ENCODE measurements at places on chromosomes 4 and X.
A peak's percentile ranks its signal among the peaks of the same experiment; 100 is the strongest.

- DNase-seq: peak; percentile 29
Observed at GRCh38 chr4:109729718-109730618, at the start of gene PLA2G12A. PLA2G12A (minus strand) TSS chr4:109730070; CDS start chr4:109729809, 261 bp downstream.

DNA sequence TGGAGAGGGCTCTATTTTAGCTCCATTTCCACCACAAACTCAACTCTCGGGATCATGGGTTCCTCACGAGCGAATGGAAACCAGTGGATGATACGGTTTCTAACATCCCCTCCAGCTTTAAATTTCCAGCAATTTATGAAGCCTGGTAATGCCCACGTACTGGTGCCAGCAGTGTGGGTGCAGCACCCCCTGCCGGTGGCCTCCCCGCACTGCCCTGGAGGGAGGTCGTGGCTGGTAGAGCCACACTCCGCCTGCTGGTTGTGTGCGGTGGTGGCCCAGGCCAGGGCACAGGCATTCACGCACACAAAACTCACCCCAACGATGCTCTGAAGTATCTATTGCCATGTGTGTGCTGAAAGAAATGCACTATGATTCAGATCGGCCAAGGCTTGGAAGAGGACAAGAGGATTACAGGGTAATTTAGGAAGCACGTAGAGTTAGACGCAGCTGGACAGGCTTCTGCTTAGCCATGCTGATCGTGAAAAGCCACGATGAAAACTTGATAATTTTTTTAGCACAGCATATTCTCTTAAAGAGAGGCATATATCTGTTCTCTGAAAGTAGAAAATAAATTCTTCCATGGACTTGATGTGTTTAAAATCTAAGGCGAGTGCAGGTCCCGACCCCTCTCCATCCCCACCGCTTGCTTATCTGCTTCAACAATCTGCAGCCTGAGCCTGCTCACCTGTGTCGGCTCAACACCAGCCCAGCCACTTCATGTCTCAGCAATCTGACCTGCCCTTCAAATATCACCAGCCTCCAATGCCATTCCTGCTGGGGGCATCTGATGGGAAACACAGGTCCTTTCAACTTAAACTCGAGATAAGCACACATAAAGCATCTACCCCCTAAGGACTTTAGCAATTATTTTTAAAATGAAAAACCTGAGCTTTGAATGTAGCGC is 59.1 kb downstream of the SCD5 start:
- DNase-seq: peak; percentile 47

- no peak for DNase-seq
Observed at GRCh38 chrX:16711219-16711811, 1.2 kb downstream of the CTPS2 start.

- DNase-seq: no peak
Observed at GRCh38 chrX:139002319-139002718, 290.8 kb upstream of the FGF13 start.

GRCh38 chrX:140088438-140088837 is 123.1 kb upstream of the CXorf66 start:
- DNase-seq: no peak

GRCh38 chrX:130120746-130121504 is 10.6 kb upstream of the ELF4 start:
- no peak for DNase-seq

GRCh38 chr4:56321251-56321650 is 66.0 kb downstream of the AASDH start:
- DNase-seq: no peak

- DNase-seq: no peak
Observed at GRCh38 chr4:41590591-41590990, 52.6 kb downstream of the LIMCH1 start.

GRCh38 chrX:74536152-74536831 is 78.1 kb downstream of the RLIM start:
- DNase-seq: peak; percentile 57

DNA sequence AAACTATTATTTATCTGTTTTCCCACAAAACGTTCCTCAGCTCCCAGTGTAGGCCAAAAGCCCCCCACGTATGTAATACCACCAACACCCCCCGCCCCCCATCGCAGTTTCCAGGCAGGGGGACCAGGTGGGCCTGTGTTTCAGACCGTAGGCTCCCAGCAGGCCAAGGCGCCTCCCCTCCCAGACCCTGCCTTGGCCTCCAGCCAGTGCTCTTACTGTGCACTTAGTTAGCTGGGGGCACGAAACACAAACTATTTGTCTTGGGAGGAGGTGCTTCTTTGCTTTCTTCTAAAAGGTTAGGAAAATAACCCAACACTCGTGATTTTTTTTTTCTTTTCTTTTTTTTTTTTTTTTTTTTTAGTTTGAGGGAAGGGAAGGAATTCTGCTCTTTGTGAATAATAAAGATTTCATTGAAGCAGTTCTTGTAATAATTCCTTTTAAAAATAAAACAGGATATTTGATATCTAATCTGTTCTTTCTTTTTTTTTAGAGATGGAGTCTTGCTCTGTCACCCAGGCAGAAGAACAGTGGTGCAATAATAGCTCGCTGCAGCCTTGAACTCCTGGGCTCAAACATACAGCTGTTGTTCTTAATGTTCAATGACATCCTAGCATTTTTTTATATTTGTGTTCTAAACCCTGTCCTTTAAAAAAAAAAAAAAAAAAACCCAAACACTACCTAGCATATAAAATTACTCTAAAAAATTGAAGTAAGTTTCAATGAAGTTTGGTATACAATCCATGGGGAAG is 83.0 kb upstream of the CLDN34 start:
- no peak for DNase-seq

DNA sequence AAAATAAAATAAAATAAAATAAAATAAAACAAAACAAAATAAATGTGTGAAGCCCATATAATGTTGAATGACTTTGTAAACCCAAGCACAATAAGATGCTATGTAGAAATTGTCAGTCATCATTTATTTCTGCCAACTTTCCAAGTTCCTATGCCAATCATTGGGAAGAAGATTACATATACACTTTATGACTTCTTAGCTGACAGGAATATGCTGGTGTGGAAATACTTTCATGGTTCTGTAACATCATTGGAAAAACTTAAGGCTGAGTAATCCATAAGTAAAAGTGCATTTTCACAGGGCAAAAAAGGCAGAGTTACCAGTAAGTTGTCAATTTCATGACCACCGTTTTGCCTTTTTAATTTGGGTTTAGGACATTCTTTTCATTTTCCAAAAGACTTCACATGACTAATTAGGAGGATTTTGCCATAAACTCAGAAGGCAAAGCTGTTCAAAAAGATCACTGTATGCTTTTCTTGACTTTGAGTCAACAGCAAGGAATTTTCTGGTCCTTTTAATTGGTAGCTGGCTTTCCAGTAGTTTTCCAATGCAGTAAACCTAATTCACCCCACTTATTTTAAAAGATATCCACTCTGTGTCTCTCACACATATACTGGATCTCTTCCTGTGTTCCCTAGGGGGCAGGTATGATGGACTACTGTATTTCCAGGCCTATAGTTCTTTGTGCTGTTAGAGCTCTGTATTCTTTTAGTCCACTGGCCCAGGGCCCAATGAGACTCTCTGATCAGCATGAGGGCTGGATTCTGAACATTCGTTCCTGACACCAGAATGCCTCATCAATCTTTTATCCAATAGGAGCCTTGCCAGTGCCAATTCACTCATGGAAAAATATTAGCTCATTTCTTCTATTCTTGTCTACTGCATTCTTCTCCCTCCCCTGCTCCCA is 26.2 kb upstream of the SCRG1 start:
- no peak for DNase-seq

- no peak for DNase-seq
Observed at GRCh38 chr4:77263247-77263646, 106.2 kb downstream of the CCNG2 start.

- DNase-seq: no peak
Observed at GRCh38 chr4:82499738-82500434, 61.9 kb downstream of the TMEM150C start.

DNA sequence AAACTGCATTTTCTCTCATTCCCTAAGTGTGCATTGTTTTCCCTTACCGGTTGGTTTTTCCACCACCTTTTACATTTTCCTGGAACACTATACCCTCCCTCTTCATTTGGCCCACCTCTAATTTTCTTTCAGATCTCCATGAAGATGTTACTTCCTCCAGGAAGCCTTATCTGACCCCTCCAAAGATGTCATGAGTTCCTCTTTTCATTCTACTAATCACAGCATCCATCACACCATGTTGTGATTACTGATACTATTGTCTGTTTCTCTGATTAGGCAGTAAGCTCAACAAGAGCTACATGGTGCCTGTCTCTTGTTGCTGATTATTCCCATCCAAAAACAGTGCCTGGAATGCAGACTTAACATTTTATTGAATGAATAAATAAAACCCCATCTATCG is 2.9 kb upstream of the AFP start:
- no peak for DNase-seq

- DNase-seq: no peak
Observed at GRCh38 chr4:87241336-87241735, 20.9 kb upstream of the KLHL8 start.

GRCh38 chr4:185534866-185535611 is at the start of gene PDLIM3:
PDLIM3 (minus strand) TSS chr4:185535507; CDS start chr4:185535434, 73 bp downstream.
- no peak for DNase-seq

GRCh38 chr4:153466081-153466948 is at the start of gene TMEM131L:
TMEM131L (plus strand) TSS chr4:153466360; CDS start chr4:153466398, 38 bp downstream.
- no peak for DNase-seq

DNA sequence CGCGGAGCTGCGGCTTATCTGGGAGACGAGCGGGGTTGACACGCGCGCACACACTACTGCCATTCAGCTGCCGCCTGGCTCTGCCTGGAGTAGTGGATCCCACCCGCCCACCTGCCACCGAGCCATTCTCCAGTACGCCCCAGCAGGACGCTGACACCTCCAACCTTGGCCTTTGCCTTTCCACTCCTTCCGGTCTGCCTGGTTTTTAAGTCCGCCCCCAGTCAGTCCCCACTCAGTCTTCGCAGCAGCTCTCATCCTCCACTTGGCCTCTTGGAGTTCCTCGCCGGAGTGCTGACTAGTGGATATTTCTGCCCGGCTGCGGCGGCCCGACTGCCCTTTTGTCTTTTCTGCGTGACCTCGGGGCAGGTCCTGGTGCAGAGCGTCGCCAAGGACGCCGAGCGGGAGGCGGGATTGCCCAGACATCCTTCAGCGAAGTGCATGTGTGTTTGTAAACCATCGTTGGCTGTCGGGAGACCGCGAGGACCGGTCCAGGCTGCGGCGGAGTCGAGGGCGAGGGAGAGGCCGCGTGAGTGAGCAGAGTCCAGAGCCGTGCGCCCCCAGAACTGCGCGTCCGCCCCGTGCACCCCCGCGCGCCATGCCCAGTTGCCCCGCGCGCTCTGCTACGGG is 1.1 kb downstream of the SLIT2 start:
- no peak for DNase-seq

DNA sequence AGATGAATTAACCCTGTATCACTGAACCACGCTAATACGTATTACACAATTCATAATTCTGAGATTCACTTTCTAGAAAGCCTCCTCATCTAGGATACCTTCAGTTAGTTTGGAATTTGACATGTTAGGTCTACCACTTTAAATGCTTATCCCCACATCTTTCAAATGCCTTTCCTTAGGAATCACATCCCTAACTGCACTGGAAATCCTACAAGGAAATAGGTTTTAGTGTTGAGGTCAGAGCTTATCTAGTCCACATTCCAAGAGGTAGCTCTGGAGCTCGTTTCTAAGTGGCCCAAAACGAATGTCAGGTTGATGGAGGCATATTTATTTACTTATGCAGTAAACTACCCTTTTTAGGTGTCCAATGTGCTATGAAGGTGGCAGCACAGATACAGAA is 18.0 kb downstream of the PDHA1 start:
- no peak for DNase-seq
